ENCODE measurements at places on chromosomes 1 and 21. TPM values are rescaled to one million over a fixed set of nuclear protein-coding genes. Genes with fewer than 3 reads are reported as not detected.
A peak's percentile ranks its signal among the peaks of the same experiment; 100 is the strongest.

Gene PYHIN1
- total RNA-seq = 0.98 TPM

Gene TGFB2
- total RNA-seq = 32.2 TPM

Gene SFN
- 103 TPM for total RNA-seq

Gene CLDN8
- 0.45 TPM for total RNA-seq

Gene NFIA
- 38.6 TPM for total RNA-seq

DNA sequence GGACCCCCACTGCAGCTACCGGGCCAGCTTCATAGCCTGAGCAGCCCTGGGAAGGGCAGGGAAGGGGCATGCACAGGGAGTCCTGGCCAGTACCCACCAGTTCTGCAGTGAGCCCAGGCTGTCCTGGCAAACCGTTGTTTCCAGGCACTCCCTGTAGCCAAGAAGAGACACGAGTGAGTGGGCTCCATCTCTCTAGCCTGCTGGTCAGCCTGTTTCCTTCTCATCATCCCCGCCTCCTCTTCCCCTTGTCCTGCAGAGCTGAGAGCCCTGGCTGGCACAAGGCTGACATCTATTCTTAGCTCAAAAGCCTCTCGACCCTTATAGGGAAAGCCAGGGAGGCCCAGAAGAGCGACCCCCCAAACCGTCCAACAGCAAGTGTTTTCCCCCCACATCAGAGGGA lies 28.7 kb downstream of the COL16A1 start:
- H3K4me1 ChIP-seq = peaks cover 8% of the 10 kb centered on the region
- H3K27ac ChIP-seq = no peak overlapping the region
- peaks cover 3% of the 10 kb centered on the region for H3K36me3 ChIP-seq
- peaks cover 70% of the 10 kb centered on the region for H3K27me3 ChIP-seq

DNA sequence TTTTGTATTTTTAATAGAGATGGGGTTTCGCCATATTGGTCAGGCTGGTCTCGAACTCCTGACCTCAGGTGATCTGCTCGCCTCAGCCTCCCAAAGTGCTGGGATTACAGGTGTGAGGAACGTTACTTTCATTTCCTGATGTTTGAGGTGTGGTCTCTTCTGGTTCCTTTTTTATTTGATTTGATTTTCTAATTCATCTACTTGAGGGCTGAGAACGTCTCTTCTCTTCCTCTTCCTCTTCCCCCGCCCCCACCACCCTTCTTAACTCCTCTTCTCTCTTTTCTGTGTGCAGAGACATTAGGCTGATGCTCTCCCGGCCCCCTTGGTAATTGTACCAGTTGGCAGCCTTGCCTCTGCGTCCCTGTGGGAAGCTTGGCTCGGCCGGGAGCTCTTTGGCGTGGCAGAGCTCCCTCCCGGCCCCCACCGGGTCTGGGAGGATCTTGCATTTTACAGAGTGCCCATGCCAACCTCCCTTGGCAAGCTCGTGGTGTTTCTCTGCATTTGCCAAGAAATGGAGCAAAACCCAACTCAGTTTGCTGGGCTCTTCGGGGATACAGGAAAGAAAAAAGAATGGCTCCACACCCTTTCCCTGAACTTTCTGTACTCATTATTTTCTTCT lies 19.9 kb downstream of the CRYAA start:
- H3K4me3 ChIP-seq = no peak overlapping the region
- peaks cover 22% of the 10 kb centered on the region for H3K27me3 ChIP-seq
- peaks cover 11% of the 10 kb centered on the region for H3K36me3 ChIP-seq
- H3K27ac ChIP-seq = no peak overlapping the region
- DNase-seq = no peak

DNA sequence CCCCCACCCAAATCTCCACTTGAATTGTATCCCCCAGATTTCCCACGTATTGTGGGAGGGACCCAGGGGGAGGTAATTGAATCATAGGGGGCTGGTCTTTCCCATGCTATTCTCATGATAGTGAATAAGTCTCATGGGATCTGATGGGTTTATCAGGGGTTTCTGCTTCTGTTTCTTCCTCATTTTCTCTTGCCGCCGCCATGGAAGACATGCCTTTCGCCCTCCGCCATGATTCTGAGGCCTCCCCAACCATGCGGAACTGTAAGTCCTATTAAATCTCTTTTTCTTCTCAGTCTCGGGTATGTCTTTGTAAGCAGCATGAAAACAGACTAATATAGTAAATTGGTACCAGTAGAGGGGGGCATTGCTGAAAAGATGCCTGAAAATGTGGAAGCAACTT lies 33.4 kb upstream of the ZNF496 start:
- no peaks in the 10 kb centered on the region for H3K36me3 ChIP-seq
- no peak for DNase-seq
- H3K4me1 ChIP-seq = no peaks in the 10 kb centered on the region
- no peaks in the 10 kb centered on the region for H3K27me3 ChIP-seq

- no peaks in the 10 kb centered on the region for H3K36me3 ChIP-seq
- H3K4me3 ChIP-seq = peak overlapping the region; percentile 9
- H3K27ac ChIP-seq = peak overlapping the region; percentile 23
Measured at GRCh38 chr1:165842023-165842670, 14.7 kb downstream of the UCK2 start.

DNA sequence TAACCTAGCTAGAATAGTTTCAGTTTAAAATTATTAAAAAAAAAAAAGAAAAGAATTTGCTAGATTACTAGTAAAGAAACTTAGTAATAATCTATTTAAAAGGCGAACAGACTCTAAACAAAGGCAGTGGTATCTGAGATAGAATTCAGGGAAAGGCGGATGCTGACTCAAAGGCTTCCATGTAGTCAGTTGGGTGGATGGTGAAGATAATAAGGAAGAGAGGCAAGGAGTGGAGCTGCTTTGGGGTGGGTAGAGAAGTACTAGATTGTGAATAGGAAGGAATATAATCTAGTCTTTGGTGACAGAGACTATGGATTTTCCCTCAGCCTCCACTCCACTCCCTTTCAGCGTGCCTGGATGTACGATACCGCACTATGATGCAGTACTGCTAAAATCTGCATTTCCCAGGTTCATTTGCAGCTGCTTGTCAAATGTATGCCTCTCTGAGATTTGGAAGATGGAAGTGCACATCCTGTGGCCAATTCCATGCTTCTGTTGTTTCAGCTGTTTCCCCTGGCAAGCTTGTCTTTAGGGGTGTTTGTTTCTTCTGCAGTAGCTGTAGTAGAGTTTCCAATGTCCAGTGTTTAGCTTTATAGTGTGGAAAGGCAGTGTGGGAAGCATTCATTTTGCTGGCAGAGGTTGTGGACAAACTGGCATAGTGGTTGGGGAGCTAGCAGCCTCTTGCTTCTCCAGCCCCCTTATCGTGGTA lies 184.6 kb upstream of the NRIP1 start:
- no peaks in the 10 kb centered on the region for H3K36me3 ChIP-seq
- DNase-seq = no peak
- H3K4me1 ChIP-seq = no peaks in the 10 kb centered on the region
- H3K27ac ChIP-seq = no peak overlapping the region
- H3K4me3 ChIP-seq = no peak overlapping the region
- no peaks in the 10 kb centered on the region for H3K27me3 ChIP-seq

GRCh38 chr1:28535180-28535579 lies 17.7 kb upstream of the TRNAU1AP start:
- H3K36me3 ChIP-seq = peaks cover 61% of the 10 kb centered on the region
- no peaks in the 10 kb centered on the region for H3K27me3 ChIP-seq
- H3K27ac ChIP-seq = no peak overlapping the region
- DNase-seq = no peak
